ENCODE measurements at places on chromosomes 4 and X.

DNA sequence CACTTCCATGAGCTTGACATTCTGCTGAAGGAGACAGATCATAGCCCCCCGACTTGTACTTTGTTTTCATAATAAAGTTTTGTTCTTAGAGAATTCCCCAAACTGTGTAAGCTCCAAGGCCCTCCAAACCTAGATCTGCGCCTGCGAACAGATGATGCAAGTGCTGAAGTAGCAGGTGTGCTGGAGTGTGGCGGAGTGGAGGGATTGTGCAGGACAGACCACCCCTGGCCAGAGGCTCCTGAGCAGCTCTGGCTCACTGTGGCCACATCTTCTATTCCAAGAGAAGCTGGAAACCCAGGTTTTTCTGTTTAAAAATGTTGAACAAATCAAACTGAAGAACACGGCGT, 46.4 kb downstream of the TBC1D14 start:
- DNase-seq = no peak

DNA sequence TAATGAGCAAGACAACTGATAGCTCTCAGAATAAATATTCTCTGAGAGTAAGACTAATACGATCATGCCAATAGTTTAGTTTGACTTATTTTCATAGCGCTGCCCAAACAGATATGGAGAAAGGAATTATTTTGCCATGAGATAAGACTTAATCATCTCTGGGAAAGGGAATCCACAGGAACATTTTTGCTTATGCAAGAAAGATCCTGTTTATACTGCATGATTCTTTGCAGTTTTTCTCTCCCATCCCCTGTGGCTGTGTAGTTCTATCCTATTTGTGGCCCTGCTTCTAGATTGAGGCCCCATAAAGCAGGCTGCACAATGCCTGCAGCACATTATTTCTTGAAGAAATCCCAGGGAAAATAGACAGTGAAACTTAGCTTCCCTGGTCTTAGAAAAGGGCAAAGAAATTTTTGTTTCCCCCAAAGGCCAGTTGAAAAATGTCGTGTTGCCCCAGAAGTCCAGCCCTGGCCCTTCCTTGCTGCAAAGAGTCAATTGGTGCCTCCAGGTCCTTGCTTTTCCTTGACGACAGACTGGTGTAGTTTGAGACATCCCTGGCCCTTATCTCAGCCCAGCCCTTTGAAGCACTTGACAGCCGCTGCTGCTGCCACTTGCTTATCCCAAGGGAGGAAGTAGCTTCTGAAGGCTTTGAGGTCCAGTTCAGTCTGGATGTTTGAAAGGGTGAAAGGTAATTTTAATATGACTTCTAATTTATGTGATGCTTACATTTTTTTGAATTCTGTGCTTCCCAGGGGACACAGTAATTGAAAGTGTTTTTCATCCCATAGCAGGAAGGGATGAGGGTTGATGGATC, 45.0 kb upstream of the SH3RF1 start:
- no peak for DNase-seq

DNA sequence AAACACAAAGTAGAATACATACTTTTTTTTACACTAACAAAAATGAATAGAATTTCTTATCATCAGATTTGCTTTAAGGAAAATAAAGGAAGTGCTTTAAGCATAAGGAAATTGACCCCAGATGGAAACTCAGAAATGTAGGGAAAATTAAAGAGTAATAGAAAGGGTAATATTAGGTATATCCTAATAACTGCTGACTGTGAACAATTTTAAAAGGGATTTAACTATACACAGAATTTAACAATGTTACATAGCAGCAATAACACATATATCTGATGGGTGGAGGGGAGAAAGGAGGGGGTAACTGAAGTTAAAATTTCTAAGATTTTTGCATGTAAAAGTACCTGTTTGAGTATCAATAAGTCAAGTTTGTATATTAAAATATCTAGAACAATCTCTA, 8.6 kb downstream of the CDKL2 start:
- DNase-seq = no peak

DNA sequence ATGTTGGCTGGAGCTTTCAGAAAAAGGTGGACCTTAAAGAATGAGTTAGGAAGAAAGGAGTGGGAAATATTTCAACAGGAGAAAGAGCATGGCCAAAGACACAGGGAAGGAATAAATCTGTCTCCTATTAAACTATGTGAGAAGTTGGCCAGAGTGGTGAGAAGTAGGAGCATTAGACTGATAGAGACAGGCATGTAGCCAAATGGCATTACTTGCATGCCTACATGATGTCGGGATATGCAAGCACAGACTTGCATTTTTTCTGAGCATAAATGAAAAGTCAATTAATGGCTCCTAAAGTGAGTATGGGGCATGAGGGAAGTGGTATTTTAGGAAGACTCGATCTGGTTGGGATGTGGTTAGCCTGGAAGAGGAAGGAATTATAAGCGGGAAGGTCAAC, 279.6 kb upstream of the PITX2 start:
- DNase-seq = no peak

GRCh38 chr4:4575284-4576211, 33.7 kb upstream of the STX18 start:
- peak; percentile 71 for DNase-seq

DNA sequence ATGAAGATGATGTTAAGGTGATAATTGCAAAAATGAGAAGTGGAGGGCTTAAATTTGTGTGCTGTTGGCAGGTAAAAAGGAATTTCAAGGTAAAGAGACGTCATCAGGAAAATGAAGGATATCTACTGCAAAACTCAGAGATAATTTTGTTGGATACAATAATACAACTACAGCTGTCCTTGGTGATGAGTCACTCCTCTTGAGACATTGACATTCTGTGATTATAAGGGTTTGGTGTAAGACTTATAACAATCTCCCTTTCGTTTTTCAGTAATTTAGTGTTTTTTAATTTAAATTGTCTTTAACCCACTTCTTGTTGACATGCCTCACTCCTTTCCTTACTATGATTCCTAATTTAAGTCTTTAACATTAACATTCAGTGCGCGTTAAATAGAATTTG, 1074.1 kb upstream of the SLIT2 start:
- DNase-seq = no peak

GRCh38 chr4:125676583-125676982, 361.8 kb downstream of the FAT4 start:
- DNase-seq = no peak

DNA sequence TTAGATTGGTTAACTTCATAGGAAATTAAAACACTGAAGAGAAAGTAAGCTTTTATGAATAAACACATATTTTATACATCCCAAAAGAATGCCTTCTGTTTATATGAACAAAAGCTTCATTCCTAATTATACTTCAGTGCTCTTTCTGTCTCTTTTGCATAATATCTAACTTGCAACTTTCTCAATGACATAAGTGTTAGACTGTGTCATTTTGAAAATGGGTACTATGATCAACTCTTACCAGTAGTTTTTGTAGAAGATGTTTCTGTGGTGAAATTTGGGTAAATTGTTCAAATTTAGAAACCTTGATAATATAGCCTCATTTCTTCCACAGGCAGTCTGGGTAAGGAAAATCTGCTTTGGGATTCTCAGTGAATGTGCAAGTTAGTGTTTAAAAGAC, 991.4 kb downstream of the CCSER1 start:
- DNase-seq = no peak

- no peak for DNase-seq
Measured at GRCh38 chr4:152563209-152563608, 27.3 kb upstream of the FBXW7 start.

- no peak for DNase-seq
Measured at GRCh38 chrX:55623100-55623499, at the start of gene FOXR2. TSS of gene FOXR2 (plus strand) at chrX:55623400. CDS start at chrX:55623712, 312 bp downstream.

- DNase-seq = no peak
Measured at GRCh38 chr4:37717576-37717975, 31.4 kb upstream of the RELL1 start.

DNA sequence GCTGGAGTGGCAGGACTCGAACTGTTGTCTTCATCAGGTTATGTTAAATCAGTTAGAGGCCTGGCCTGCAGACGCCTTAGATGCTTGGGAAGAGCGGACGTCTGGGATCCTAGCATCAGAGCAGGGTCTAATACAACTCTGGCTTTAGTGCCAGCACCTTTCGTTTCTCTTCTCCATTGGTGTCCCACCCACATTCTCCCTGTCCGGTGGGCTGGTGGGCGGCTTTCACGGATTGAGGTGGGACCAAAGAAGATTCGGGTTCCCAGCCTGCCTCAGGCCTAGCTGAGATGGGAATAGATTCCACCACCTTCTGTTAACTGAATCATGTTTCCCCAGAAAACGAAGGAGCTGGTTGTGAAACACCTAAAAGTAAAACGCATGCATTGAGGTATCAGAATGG, 939 bp downstream of the PDK3 start:
- no peak for DNase-seq

- DNase-seq = no peak
Measured at GRCh38 chr4:4792466-4792865, 67.0 kb upstream of the MSX1 start.

- DNase-seq = no peak
Measured at GRCh38 chr4:48138936-48139335, 4.9 kb upstream of the TXK start.

DNA sequence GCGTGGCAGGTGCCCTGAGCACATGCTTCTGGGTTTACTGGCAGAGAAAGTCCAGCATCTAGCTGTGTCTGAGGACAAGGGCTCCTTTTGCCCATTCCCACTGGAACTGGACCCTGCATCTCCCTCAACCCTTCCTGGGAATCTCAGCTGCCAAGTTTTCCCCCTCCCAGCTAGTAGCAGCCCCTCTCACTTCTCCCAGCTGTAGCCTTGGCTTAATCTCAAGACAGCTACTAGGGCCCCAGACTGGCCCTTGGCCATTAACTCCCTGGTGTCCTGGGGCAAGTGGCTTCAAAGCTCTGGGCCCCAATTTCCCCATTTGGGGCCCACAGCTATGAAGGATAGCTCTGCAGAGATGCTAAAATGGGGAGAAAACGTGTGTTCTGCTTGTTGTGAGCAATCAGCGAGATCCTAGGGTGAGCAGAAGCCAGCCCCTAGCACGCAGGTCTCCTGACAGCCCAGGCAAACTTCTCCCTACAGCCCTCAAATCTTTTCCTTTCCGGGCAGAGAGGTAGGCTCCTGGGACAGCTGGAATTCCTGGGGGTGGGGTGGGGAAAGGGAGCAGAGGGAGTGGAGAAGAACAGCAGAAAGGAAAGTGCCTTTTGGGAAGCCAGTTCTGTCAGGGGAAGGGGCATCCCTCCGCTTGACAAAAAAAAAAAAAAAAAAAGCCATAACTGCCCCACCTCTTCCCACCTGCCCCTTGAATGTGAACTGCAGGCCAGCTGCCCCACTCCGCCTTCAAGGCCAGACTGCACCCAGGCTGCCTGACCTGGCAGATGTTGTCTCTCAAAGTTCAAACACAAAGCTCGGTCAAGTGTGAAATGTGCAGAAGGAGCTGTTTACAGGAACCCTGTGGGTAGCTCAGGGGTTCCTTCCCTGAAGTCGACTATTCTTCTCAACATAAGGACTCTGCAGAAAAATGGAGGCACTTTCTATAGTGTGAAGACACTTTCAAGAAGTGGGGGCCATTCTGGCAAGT, 16.6 kb downstream of the FGD1 start:
- DNase-seq = peak; percentile 1

DNA sequence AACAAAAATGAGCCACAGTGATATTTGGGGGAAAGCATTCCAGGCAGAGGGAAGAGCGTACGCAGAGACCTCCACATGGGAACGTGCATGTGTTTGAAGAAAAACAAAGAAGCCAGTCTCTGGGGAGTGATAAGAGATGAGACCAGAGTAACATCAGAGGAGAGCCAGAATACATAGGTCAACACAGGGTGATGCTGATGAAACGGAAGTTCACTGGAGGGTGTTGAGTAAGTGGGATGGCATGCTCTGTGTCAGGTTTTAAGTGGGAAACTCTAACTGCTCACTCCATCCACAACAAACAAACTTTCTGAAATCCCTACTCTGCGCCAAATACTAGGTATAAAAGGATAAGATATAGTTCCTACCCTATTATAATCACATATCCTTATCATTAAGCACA, 110.0 kb downstream of the ARHGAP6 start:
- DNase-seq = no peak

- no peak for DNase-seq
Measured at GRCh38 chrX:147901461-147902126, 10.1 kb upstream of the FMR1 start.

DNA sequence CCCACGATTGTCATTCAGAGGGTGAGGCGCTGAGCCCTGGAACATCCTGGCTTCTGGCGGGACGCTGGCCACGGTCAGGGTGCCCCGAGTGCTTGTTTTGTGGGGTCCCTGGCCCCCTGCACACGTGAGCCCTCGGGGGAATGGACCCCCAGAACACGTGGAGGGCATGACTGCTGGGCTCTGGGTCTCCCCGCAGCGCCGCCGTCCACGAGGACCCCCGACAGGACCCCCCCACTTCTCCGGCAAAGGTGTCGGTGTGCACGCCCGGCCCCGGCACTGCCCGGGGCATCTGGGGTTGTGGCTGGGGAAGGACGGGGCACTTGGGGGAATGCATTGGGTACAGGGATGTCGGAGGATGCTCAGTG, 13.9 kb upstream of the GTPBP6 start:
- no peak for DNase-seq

DNA sequence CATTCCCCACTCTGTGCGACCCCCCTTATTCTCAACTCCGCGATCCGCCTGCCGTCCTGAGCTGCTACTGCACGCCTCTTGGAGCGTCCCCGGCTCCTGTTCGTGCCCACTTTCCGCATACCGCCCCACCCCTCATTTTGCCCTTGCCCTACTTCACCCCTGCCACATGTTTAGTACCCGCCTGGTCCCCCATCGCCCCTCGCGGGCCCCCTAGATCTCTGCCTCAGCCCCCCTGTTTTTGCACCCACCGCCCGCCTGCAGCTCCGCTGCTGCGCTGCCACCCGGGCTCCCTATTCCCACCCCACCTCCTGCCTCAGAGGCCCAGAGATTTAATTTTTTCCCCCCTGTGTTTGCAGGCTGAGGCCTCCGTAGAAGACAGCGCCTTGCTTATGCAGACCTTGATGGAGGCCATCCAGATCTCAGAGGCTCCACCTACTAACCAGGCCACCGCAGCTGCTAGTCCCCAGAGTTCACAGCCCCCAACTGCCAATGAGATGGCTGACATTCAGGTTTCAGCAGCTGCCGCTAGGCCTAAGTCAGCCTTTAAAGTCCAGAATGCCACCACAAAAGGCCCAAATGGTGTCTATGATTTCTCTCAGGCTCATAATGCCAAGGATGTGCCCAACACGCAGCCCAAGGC, 1.4 kb downstream of the MAGED1 start:
- peak; percentile 30 for DNase-seq

GRCh38 chr4:150789864-150790263, 207.9 kb downstream of the MAB21L2 start:
- no peak for DNase-seq
